M059J (cell line): ENCODE measurements at places on chromosomes 5 and 9. TPM values are rescaled to one million over a fixed set of nuclear protein-coding genes. Genes with fewer than 3 reads are reported as not detected.
A peak's percentile ranks its signal among the peaks of the same experiment; 100 is the strongest.

GRCh38 chr5:113255105-113255504, 179.7 kb downstream of the TSSK1B start:
- DNase-seq, result no peak

- DNase-seq, result peak; percentile 49
Observed at GRCh38 chr9:117092582-117092981, 322.3 kb downstream of the ASTN2 start.

- DNase-seq, result no peak
Observed at GRCh38 chr9:83514767-83515166, 23.4 kb downstream of the FRMD3 start.

DNA sequence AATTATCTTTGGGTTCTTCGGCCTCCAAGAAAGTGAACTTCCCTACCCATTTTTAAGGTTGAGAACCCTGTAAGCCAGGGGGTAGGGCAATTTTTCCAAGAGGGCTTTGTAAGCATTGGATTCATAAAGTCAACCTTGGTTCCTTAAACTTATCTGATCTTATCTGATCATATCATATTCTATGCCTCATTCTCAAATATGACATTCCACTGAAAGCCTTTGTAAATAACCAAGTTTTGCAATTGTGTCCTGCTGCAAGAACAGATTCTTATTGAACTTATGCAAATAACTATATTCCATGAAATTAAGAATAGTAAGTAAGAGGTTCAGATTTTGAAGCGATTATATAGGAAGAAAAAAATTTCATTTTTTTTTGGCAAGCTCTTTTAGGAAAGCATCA, 649.5 kb downstream of the LRRC70 start:
- DNase-seq, result no peak

GRCh38 chr9:36980148-36980974, 53.7 kb downstream of the PAX5 start:
- DNase-seq, result peak; percentile 57

GRCh38 chr9:89213396-89213880, 34.8 kb upstream of the SHC3 start:
- no peak for DNase-seq

GRCh38 chr9:137320555-137321384, 18.7 kb upstream of the NRARP start:
- DNase-seq, result no peak

DNA sequence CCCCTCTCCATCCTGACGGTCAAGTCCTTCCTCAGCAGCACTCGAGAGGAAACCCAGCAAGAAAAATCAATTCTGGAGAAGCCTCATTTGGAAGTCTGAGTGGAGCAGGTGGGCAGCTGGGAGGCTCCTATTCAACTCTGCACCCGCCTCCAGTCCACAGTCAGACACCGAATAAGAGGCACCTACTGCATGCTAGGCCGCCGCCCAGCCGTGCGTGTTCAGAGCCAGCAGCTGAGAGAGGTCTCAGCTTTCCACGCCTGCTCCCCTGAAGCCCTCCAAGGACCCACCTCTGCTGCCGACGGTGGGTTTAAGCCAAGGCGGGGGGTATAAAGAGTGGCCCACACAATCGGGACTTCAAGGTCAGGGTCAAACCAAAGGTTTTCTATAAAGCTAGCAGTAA, 41.9 kb downstream of the VAV2 start:
- no peak for DNase-seq

DNA sequence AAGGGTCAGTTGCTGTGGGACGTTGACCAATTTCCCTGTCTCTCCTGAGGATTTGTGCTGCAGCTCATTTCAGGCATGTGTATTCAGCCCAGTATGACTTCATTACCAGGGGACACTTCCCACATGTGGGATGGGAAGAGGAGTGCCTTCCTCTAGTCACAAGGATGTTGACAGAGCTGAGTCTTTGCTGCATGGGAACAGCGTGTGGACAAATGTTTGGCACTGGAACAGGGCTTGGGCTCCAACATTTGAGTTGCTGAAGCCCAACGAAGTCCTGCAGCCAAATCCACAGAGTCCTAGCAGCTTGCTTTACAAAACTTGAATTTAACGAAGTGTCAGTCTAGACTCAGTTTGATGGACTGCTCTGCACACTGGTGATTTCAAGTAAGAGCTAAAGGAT, 283.2 kb downstream of the SH3GL2 start:
- no peak for DNase-seq

DNA sequence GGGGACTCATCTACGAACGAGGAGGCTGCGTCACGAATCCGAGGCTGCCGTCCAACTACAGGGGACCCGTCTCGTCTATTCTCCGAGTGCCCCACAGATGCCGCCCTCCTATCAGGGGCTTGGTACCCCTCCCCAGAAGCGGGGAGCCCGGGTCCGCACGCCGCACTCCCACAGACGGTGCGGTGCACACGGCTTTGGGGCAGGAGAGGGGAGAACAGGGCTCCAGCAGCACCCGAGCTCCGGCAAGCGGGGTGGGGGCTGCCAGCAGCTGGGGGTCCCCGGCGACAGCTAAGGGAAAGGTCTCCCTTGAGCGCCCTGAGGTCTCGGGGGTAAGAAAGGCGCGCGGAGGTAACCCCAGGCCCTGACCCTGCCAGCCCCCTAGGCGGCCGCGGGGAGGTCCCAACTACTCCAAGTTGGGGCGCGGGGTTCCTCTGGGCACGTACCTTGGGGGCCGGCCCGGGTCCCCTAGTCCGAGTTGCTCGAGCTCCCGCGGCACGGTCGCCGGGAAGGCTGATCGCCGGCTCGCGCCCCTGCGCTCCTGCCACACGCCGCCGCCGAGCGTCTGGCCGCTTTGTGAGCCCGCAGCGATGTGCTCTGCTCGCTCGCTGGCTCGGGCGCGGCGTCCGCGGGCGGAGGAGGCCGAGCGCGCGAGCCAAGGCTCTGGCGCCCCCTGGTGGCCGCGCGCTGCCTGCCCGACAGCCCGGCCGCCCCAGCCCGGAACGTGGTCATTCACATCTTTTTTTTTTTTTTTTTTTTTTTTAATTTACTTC, at the start of gene SPOCK1:
Gene SPOCK1, minus strand, starts transcription at position 591 of the 770 bp plus-strand sequence.
- DNase-seq, result peak; percentile 17

- peak; percentile 36 for DNase-seq
Observed at GRCh38 chr5:13659391-13659790, 285.1 kb downstream of the DNAH5 start.

DNA sequence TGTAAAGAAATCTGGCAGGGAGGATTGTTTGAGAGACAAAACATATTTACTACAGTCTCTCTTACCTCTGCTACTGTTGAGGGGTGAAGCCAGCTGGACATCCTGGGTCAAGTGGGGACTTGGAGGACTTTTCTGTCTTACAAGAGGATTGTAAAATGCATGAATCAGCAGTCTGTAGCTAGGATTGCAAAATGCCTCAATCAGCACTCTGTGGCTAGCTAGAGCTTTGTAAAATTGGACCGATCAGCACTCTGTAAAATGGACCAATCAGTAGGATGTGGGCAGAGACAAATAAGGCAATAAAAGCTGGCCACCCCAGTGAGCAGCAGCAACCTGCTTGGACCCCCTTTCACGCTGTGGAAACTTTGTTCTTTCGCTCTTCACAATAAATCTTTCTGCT, 995.8 kb upstream of the CDH6 start:
- DNase-seq, result peak; percentile 17

- peak; percentile 76 for DNase-seq
Observed at GRCh38 chr5:60507687-60508086, 192.3 kb downstream of the DEPDC1B start.

- DNase-seq, result peak; percentile 31
Observed at GRCh38 chr5:12272389-12272788, 368.1 kb upstream of the CTNND2 start.

- no peak for DNase-seq
Observed at GRCh38 chr5:120108586-120109248, 355.4 kb upstream of the PRR16 start.

GRCh38 chr9:34133436-34133949, 7.0 kb upstream of the DCAF12 start:
- DNase-seq, result no peak

- DNase-seq, result peak; percentile 2
Observed at GRCh38 chr5:90055831-90056328, 353.7 kb downstream of the CETN3 start.

DNA sequence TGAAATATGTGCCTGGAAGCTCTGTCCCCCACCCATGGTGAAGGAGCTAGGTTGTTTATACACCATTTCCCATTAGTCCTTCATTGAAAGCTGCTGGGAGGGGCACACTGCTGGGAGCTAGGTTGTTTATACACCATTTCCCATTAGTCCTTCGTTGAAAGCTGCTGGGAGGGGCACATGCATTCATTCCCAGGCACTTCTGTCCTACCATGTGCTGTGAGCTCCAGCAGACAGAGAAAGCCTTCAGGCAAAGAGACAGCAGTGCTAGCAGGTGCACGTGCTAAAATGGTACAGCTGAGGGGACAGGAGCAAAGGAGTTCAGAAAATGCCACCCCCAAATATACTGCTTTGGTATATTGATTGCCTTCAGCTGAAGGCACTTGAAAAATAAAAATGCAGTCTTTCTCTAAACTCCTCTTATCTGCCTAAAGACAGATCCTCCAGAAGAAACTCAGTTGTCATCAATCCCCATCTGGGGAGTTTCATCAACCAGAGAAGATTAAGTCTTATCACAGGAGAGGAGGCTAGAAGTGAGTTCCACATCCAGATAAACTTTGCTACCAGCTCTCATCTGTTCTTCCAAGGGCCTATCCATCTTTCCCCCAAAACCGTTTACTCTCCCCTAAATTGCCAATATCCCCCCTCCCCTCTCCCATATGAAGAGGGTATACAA, 27.7 kb upstream of the DAPK1 start:
- no peak for DNase-seq

DNA sequence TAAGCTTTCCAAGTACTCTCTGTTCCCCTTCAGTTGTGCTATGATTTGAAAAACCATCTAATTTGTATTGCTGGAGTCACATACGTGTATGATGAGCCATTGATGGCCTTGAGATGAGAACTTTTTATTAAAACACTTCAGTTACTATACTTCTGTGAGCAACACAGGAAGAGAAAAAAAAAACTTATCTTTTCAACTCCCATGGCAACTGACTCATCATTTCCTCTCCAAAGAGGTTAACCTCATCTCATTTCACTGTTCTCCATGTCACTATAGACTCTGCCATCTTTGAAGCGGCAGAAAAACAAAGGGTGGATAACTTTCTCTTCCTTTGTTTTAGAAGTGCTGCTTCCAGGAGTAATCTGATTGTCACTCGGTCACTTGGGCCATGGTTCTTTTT, 104.3 kb upstream of the PCSK1 start:
- peak; percentile 93 for DNase-seq

DNA sequence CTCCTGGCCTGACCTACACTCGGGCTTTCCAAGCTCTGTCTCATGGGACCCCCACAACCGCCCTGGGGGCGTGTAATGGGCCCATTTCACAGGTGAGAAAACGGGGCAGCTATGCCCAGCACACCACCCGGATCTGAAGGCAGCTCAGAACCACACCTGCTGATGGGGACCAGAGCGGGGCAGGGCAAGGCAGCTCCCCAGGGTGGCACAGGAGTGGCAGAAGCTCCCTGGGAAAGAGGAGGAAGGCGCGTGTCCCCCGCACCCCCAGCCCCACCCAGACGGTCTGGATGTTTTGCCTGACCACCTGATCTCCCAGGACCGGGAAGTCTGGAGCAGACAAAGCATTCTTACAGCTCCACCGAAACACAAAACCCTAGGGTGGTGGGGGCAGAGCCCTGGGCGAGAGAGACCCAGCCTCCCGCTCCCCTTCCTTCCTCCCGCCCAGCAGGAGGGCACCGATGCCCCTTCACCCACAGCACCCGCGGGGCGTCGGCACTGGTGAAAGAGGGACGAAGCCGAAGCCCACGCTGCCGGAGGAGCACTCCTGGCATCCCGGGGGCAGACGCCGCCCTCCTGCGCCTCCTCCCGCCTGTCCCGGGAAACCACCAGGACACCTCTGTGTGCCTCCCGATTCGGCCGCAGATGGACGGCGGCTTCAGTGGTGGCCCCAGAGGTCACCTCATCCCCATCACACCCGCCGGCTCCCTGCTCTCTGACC, 14.5 kb downstream of the NOTCH1 start:
- DNase-seq, result no peak

DNA sequence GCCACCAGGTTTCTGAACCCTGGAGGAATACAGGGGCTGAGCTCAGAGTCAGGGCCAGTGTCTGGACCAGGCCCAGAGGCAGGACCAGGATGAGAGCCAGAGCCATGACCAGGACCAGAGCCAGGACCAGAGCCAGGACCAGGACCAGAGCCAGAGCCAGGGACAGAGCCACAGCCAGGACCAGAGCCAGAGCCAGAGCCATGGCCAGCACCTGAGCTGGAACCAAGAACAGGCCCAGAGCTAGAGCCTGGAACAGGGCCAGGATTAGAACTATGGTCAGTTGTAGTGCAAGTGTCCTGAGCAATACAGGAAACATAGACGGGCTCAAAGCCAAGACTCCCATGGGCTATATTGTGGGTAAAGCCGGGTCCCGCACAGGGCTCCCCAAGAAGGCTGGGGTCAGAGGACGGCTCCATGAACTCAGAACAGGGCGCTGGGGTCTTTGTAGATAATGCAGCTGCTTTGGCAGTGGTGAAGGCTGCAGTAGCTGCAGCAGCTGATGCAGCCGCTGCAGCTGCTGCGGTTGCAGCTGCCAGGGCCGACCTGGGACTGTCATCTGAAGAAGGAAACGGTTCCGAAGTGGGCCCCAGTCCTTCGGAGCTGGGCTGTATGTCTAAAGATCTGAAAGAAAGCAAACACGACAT, 559 bp downstream of the SPAG8 start:
- peak; percentile 67 for DNase-seq

DNA sequence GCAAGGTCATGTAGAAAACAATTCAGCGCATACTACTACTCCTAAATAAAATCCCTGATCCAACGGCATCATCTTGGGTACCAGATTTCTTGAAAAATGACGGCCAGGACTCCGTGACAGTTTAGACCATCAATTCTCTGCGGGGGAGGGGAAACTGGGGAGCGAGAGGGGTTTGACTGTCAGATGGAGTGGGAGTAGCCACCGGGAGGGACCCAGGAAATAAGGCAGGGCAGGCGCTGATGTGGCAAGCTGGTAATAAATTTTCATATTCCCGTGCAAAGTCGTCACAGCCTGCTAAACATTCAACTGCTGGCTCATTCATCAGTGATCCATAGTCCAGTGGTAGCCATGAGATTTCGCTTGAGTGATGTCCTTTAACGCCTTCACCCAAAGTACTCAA, 457 bp upstream of the CDH18 start:
- DNase-seq, result peak; percentile 6

GRCh38 chr9:96034553-96035122, 159.1 kb downstream of the ERCC6L2 start:
- no peak for DNase-seq

GRCh38 chr5:10828241-10828640, 67.2 kb upstream of the DAP start:
- DNase-seq, result peak; percentile 76

The HMMR gene
- total RNA-seq, result 57.0 and 74.7 TPM in 2 replicates

The TEX48 gene
- total RNA-seq, result not detected in 2 replicates

The FUT7 gene
- total RNA-seq, result not detected in 2 replicates

The PCDHA2 gene
- not detected in 2 replicates for total RNA-seq

The CENPP gene
- 3.8 and 23.1 TPM in 2 replicates for total RNA-seq

The N4BP3 gene
- total RNA-seq, result 0.05 TPM in 1 of 2 replicates, not detected in the other

The SUSD3 gene
- 0.12 and 1.4 TPM in 2 replicates for total RNA-seq

The MIER3 gene
- total RNA-seq, result 49.3 and 92.7 TPM in 2 replicates

The PDE8B gene
- total RNA-seq, result 0.07 and 0.39 TPM in 2 replicates

The SARDH gene
- total RNA-seq, result 1.3 and 1.4 TPM in 2 replicates

The SEMA6A gene
- not detected in 2 replicates for total RNA-seq

The MYMK gene
- not detected in 2 replicates for total RNA-seq

The IL31RA gene
- total RNA-seq, result 0.10 and 0.27 TPM in 2 replicates

The CAVIN4 gene
- 0.37 and 0.59 TPM in 2 replicates for total RNA-seq
